Hematopoietic multipotent progenitor cell treated with erythropoietin and hydrocortisone succinate and interleukin-3 and kit ligand, for 17 days (in vitro differentiated cells): ENCODE measurements at places on chromosomes 5 and 9.

DNA sequence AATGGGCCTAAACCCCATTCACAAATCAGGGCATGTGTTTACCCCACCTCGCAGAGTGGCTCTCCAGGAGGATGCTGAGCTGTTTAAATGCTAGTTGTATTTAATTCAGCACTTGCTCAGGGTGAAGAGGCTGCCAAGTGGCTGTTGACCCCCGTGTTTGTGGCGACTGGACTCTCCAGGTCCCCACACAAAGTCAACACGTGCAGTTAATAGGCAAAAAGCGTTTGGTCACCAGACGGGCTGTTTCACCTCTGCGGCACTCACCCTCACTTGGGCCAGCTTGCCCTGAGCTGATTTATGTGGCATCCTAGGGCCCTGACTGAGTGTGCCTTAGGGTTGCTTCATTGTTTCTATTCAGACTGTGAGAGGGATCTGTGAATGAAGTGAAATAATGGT lies 152.3 kb downstream of the GAS1 start:
- no peak for DNase-seq

DNA sequence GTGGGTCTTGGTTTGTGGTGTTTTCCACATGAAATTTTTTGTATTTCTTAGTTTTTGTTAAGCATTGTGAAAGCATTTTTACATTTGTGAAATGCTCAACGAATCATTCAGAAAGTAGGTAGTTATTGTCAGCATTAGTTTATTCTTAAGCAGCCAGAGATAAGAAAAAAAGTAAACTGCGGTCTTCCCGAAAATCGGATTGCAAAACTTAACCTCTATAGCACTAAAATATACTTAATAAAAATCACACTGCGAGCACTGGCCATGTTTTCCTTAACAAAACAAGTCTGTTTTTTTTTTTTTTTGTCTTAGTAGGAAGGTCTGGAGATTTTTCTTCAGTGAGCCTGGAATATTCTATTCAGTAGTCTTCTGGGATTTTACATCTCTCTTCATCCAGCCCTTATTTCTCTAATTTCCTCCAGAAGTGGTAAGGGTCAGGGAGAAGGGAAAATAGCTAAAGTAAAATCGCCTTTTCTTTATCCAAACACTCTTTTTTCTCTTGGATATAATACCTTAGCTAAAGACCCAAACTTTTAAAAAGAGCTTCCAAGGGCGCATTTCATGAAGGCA lies 289.9 kb downstream of the DMAC1 start:
- no peak for DNase-seq

- DNase-seq, result no peak
These were observed 88.3 kb upstream of the MSX2 start for GRCh38 chr5:174636094-174636493.

DNA sequence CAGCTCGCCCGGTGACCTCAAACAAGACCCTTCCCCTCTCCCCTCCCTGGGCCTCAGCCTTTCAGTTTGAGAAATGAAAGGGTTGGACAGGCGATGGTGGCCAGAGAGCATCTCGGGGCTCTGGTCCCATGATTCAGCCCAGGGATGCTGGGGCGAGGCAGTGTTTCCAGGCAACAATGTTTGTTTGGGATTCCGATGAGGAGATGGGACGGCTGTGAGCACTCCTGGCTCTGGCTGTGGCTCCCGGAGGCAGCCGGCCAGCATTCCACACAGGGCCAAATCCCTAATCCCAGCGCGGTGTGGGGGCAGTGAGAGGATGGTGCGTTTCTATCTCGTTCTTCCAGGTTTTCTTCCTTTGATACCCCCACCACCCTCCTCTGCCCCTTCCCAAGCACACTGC lies 66.0 kb downstream of the HMCN2 start:
- DNase-seq, result no peak

DNA sequence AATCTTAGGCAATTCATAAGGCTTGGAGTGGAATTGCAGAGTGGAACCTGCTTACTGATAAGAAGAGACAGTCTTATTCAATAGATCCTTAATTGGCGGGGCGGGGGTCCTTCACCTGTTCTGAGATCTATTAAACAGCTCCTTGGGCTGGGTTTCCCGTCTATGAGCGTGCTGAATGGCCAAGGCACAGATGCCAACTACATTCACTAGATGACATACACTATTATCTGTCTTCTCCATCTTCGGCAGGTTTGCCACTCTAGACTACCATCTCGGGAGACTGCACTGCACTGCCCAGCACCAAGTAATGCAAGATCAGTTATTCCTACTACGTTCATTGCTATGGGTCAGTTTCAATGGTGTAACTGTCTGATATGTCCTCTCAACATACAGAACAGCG lies 81.5 kb downstream of the ACER2 start:
- DNase-seq, result no peak

- DNase-seq, result no peak
These were observed 871.4 kb upstream of the CDH10 start for GRCh38 chr5:25516141-25516540.

DNA sequence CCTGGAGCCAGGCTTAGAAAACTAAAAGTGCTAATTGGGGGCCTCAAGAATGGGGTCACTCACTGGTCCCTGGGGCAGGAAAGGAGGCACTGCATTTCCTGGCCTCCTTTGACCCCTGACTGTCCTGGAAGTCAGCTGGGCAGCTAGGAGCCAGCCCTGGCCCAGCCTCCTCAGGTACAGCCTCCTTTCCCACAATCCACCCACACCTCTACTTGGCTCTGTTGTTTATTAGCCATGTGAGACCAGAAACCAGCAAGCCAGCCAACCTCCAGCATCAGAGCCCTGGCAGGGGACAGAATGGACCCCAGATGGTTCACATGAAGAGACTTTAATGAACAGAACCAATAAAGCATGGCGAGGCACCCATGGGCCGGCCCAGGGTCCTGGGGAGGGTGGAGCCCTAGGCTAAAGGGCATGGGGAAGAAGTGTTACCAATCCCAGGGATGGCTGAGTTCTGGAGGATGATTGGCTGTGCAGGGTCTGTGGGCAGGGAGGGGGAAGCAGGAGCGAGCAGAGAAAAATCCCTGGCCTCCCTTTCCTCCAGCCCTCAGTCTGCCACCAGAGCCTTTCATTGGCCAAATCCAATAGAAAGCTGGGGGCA lies 55.3 kb upstream of the ANGPTL2 start:
- DNase-seq, result no peak
